ENCODE measurements at places on chromosomes 2 and 18. TPM values are rescaled to one million over a fixed set of nuclear protein-coding genes. Genes with fewer than 3 reads are reported as not detected.

DNA sequence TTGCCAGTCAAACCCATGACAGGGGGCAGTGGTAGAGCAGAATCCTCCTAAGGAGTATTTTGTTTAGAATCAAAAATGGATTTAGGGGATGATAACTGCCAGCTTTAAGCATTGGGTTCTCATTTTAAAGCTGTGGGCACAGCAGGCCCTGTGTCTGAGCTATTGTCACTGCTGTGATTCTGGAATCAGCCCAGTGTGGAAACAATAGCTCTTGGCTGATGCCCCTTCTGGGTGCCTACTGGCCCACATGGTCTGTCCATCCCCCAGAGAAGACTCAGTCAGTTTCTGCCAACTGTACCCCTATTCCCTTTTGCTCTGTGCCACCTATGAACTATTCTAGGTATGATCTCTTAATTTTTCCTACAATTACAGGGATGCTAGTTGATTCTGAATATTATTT lies 91.7 kb upstream of the LRRTM1 start:
- DNase-seq, result no peak

- no peak for DNase-seq
These were observed 834.5 kb upstream of the ID2 start for GRCh38 chr2:7847321-7847720.

DNA sequence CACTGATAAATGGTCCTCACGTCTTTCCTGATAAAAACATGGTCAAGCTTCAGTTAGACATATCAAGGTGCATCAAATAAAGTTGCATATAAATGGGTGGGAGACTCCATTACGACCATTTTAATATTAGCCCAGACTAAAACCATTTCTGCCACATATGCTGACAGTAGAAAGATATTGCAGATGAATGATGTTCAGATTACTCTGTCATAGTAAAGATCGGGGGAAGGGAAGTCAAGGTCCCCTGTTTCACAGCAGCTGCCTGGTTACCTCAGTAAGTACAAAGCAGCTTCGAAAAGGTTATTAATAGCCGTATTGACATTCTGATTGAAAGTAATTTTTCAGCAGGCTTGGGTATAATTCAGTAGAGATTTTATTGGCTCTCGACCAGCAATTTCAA lies 927.7 kb upstream of the CDH2 start:
- DNase-seq, result no peak

The GAD1 gene
- polyA plus RNA-seq, result 0.22 TPM

DNA sequence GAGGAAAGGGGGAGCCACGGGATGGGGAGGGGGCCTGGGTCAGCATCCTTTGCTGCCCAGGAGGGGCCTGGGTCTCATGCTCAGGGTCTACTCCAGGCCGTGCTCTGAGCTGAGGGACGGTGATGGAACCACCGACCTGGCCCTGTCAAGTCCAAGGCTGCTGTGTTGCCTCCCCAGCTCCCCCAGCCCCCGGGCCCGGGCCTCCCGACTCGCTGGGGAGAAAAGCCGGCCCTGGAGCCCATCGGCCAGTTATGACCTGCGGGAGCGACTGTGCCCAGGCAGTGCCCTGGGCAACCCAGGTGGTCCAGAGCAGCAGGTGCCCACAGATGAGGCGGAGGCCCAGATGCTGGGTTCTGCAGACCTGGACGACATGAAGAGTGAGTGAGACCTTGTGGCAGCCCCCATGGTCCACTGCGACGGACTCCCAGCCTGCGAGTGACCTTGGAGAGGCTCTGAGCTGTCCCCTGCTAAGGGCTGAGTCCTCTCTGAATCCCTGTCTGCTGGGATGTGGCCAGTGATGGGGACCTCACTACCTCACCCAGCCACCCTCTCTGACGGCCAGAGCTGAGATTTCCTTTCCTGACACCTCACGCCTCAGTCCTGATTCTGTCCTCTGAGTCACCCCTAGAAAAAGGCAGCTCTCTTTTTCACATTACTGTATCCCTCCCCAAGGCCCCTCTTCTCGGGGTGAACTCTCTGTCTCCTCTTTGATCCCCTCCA lies 2.7 kb downstream of the SLC4A3 start:
- no peak for DNase-seq

The CENPA gene
- polyA plus RNA-seq, result 0.96 TPM

The TUBA4B gene
- polyA plus RNA-seq, result 8.7 TPM

DNA sequence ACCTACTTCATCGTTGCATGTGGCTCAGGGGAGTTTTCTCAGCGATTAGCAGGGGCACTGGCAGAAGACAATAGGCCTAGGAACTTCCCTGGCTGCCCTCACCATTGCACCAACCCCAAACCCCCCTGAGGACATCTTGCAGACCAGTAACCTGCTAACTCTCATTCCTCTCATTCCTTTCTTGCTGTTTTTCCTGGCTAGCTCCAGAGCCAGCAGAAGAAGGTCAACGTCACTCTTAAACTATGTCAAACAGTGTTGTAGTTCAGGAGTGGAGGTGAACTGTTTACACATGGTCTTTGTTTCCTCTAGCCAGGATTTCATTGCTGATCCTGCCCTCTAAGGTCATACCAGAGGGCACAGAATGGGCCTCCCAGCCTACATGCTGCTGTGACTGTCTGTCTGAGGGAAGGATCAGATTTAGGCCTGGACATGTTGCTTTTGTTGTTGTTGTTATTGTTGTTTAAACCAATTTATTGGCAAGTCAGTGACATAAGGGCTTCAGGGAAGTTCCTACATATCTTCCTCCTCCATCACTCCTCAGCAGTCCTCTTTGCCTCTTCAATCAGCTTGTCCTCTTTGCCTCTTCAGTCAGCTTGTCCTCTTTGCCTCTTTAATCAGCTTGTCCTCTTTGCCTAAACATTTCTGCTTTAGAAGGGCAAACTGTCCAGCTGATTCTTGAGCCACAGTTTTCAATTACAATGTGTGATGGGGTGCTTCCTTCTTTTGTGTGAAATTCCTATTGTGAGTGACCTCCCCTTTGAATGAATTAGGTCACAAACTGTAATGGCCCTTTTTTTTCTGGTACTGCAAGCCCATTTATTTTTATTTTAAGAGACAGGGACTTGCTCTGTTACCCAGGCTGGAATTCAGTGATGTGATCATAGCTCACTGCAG lies 471.9 kb upstream of the TNP1 start:
- DNase-seq, result peak; percentile 63

The VIT gene
- polyA plus RNA-seq, result 0.18 TPM

DNA sequence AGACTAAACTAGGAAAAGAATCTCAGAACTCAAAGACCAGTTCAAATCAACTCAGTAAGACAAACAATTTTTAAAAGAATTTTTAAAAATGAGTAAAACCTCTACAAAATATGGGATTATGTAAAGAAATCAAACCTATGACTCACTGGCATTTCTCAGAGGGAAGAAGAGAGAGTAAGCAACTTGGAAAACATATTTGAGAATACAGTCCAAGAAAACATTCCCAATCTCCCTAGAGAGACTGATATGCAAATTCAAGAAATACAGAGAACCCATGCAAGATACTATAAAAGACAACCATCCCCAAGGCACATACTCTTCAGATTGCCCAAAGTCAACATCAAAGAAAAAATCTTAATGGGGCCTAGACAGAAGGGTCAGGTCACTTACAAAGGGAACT lies 162.7 kb downstream of the WDPCP start:
- DNase-seq, result no peak

DNA sequence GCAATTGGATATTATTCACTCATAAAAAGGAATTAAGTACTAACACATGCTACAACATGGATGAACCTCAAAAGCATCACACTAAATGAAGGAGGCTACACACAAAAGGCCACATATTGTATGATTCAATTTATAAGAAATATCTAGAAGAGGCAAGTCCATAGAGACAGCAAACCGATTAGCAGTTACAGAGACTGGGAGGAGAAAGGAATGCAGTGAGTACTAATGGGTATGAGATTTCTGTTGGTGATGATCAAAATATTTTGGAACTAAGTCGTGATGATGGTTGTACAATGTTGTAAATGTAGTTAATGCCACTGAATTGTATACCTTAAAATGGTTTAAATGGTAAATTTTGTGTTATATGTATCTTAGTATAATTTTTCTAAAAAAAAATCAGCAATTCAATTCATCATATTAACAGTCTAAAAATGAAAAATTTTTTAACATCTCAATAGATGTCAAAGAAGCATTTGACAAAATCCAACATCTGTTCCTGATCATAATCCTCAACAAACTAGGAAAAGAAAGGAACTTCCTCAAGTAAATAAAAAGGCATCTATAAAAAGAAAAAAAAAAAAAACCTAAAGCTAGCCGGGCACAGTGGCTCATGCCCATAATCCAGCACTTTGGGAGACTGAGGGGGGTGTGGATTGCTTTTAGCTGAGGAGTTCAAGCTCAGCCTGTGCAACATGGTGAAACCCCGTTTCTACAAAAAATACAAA lies 98.1 kb downstream of the TGIF1 start:
- no peak for DNase-seq

The COL6A3 gene
- 36.4 TPM for polyA plus RNA-seq

The SERPINB10 gene
- not detected for polyA plus RNA-seq

DNA sequence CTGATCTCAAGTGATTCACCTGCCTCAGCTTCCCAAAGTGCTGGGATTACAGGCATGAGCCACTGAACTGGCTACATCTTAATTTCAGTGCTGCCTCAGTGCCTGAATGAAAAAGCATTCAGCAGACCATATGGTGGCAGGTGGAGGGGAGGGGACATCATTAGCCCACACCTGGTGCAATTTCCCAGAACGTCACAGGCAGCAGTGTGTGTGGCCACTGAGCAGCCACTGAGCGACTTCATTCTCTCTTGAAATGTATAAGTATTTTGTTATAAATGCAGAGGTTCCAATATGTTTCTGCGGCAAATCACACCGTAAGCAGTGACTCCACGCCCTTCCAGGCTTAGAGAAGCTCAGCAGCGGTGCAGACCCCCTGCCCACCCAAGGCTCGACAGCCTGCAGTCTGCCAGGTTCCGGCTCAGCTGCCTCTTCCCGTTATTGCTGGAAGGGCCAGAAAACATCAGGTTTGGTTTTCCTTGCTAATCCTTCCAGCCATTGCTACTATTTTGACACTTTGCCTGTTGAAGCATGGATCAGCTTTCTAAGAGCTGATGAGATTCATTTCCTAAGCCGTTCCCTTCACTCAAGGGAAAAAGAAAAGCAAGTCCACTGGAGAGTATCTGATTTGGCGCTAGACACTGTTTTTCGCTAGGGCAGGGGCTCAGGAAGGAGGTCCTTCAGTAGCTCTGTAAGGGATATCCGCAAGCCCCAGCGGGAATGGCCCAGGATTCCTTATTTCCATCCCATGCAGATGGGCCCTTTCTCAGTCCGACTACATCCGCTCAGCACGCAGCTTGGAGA lies 250.7 kb downstream of the VAPA start:
- no peak for DNase-seq

GRCh38 chr2:239386872-239387445 lies 13.9 kb downstream of the HDAC4 start:
- no peak for DNase-seq

The ASNSD1 gene
- polyA plus RNA-seq, result 31.4 TPM

The DCDC2C gene
- polyA plus RNA-seq, result not detected

GRCh38 chr2:130828461-130828860 lies 8.3 kb upstream of the ARHGEF4 start:
- DNase-seq, result no peak

DNA sequence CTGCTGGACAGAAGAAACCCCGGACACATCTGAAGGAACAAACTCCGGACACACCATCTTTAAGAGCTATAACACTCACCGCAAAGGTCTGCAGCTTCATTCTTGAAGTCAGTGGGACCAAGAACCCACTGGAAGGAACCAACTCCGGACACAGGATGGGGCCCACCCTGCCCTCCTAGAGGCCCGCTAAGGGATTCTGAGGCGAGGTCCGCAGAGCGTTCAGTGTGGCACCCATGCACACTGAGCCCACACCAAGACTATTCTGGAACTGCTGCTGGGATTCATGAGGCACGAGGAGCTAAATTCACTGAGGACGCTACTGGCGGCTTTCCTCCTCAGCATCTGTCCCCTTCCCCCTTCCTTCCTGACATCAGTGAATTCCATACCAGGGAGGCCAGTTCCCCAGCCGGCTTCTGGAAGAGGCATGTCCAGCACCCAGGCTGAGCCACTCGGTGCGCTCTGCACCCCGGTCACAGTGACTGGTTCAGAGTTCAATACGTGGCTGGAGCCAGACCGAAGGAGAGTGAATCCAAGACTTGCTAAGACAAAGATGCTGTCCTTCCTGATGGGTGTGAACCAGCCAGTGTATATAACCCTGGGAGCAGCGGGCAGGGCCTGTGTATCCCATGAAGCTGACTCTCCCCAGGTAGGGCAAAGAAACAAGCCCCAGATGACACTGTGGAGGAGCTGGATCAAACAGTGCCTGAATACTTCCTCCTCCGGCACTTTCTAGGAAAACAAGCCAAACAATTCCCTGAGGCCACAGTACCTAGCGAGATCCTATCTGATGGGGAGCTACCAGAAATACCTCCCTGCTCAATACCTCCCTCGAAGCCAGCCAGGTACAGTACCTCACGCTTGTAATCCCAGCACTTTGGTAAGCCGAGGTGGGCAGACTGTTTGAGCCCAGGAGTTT lies 11.1 kb downstream of the HDAC4 start:
- no peak for DNase-seq

- DNase-seq, result no peak
These were observed 159.4 kb downstream of the CCDC148 start for GRCh38 chr2:158297120-158297519.

GRCh38 chr18:69400253-69400975 lies at the start of gene DOK6:
Gene DOK6 (plus strand): TSS chr18:69400888.
- peak; percentile 85 for DNase-seq

- DNase-seq, result no peak
These were observed 259.0 kb downstream of the NBAS start for GRCh38 chr2:15302154-15302553.

DNA sequence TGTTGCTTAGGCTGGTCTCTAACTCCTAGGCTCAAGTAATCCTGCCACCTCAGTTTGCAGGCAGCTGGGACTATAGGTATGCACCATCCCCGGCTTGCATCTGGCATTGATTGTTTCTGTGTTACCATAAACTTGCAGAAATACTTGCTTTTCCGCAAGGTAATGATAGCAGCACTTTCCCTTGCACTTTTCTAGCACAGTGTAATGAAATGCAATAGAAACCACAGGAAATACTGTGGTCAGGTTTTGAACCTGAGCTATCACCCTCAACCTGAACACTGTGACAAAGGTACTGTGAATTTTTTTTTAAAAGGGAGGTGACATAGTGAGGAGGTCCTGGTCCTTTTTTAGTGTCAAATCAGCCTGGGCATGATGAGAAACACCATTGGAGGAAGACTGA lies 38.3 kb downstream of the DHRS9 start:
- no peak for DNase-seq

The CRACDL gene
- 8.9 TPM for polyA plus RNA-seq

GRCh38 chr2:237763812-237764211 lies 34.8 kb upstream of the RBM44 start:
- DNase-seq, result no peak

DNA sequence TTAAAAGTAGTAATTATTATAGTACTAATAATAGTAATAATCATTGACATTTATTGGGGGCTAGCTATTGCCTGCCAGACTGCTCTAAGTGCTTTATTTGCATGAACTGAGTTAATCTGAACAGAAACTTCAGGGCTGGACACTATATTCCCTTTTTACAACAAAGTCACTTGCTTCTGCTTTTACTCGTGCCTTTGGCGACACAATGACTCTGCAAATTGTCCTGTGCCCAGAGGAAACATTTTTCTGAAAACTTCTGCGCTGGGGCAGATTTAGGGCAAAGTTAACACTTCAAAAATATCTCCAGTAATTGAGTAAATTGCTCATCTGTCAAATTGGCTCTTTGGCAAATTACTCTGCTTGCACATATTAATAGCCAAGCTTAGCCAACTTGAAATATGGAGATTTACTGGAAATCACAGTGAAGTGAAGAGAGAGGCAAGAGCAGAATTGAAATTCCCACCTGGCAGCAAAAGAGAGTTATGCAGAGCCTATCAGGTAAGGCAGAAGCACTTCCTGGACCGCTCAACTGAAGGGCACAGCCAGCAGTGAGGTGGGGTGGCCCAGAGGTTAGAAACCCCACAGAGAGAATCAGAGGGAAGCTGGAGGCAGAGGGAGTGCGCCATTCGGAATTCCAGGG lies 36.3 kb downstream of the BMP10 start:
- DNase-seq, result no peak

The CCDC150 gene
- polyA plus RNA-seq, result 0.31 TPM

Data from lung (tissue), 17 donors.